ENCODE measurements at places on chromosomes 11 and 22.

DNA sequence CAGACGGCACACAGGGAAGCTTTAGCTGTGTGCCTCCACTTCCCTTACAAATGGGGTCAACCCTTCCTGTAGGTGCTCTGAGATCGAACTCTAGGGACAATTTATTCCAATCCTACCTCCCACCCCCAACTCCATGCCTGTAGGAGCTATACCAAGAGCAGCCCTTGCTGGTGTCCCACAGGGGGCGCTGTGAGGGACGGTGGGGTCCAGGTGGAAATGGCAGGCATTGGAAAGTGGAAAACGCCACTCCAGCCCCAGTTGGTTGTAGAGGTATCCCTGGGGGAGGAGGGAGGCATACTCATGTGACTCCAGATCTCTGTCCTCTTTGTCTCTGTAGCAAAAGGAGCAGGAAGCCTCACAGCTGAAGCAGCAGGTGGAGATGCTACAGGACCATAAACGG lies 161.3 kb downstream of the MYO18B start:
- DNase-seq = no peak

DNA sequence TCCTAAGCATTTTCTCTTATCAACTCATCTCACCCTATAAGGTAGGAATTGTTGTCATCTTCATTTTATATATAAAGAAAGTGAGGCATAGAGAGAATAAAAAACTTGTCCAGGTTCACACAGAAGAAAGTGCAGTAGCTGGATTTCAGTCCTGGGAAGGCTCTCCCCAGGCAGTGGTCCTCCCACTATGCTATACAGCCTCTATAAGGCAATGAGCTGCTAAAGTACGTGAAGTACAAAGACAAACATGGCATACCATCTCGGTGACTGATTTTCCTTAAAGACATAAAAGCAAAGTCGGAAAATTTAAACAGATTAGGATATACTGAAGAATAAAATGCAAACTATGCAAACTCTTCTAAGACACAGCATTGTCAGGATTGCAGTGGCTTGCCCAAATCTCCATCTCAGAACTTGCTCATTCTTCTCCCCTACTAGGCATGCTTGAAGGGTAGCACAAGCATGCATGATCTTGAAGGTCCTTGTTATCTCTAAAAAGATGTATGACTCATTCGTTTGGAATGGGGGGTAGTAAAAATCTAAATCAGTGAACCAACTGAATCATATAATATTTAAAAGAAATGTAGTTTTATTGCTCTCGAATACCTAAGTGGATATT lies 97.8 kb upstream of the CSNK2A3 start:
- DNase-seq = no peak

DNA sequence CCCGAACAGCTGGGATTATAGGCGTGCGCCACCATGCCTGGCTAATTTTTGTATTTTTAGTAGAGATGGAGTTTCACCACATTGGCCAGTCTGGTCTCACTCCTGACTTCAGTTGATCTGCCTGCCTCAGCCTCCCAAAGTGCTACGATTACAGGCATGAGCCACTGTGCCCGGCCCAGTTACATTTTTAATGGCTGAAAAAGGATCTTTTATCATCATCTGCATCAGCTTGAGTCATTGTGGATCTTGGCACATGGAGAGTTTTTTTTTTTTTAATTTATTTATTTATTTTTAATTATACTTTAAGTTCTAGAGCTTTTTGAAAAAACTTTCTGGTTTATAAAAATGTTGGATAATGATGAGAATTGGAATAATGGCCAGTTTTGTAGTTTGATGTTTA lies 8.6 kb downstream of the IGHMBP2 start:
- no peak for DNase-seq

DNA sequence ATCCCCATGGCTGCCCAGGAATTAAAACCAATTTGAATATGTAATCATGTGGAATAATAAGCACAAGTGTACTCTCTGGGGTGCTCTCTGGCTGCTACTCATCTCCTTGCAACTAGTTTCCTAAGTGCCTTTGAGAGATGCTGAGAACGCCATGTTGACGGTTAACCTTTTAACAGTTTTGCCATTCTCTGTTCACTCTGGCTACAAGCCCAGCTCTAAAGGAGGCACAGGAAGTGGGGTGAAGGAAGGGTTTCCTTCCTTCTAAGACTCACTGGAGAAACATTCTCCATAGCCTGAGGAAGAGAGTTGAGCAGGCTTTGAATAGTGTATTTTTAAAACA lies 122.0 kb upstream of the ZC3H12C start:
- DNase-seq = peak; percentile 21

- DNase-seq = no peak
These were observed 3.7 kb downstream of the SLC37A4 start for GRCh38 chr11:119026970-119027369.

DNA sequence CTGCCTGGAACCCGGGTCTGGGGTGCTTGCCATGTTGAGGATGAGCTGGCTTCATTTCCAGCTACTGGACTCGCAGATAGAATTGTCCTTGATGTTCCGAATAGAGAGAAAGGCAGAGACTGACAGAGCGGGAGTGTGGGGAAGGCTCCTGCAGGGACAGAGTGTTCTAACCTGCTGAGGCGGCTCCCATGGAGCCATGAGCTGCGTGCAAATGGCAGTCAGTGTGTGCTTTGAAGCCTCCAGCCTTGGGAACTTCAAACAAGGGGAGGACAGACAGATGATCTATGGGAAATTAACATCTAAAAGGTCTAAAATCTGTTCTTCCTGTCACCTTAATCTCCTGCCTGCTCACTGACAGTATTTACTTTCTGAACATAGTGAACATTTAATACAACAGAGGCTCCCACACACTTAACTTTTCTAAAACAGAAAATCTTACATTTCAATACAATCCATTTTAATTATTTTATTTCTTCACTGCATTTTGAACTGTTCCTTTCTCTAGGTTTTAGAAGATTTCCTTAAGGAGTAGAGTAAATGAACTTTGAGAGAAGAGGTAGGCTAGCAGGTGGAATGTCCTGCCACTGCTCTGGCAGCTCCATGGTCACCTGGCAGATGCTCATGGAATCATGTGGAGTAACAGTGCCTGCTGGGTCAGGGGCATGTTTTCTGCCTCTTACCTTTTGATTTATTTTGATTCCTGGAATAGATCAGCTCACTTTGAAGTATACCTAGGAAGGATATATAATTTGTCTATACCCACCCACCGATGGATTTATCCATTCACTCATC lies 481.7 kb downstream of the NTM start:
- no peak for DNase-seq

- no peak for DNase-seq
These were observed 967 bp upstream of the ARVCF start for GRCh38 chr22:20017622-20017958.

DNA sequence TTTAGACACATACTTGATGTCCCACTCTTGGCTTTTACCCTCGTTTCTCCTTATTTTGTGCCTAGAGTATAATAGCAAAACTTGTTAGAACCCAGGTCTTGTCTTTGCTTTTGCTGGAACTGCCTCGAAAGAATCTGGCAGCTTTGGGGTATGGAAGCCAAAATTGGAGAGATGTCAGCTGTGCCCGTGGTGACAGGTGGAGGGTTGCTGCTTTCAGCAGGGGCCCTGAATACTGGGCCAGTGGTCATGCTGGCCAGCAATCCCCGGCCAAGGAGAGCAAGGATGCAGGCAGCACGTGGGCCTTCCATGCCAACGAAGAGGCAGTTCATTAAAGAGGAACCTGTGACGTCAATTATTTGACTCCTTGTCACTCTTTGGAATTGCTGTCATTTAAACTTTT lies 181.1 kb downstream of the HIPK3 start:
- no peak for DNase-seq

GRCh38 chr11:21963013-21963412 lies 229.9 kb upstream of the ANO5 start:
- DNase-seq = no peak

DNA sequence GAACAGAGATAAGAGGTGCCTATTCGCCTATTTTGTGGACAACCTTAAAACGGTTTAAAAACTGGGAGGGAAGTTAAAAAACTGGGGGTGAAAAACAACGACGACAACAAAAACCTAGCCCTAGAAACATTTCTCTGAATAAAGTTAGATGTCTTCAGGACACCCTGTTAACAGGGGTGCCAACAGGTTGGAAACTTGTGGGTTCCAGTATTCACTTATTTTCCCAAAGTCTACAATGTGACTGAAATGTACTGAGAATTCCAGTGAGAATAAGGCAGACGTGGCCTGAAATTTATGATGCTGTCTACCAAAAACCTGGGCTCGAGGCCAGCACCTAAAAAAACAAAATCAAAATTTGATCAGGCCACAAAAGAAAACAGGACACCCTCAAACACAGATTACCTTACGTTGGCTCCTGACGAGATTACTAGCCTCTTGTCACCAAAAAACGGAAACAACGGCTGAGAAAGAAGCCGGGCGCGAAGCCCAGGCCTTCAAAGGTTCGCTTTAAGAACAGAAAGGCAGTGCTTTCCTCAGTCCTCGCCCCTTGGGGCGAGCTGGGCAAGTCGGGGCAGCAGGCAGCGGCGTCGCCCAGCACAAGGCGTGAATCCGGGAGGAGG lies 906 bp downstream of the CCDC90B start:
- no peak for DNase-seq

GRCh38 chr22:46139895-46140350 lies 10.4 kb upstream of the PPARA start:
- DNase-seq = no peak

- no peak for DNase-seq
These were observed 40.4 kb downstream of the KIAA1671 start for GRCh38 chr22:24992946-24993345.

DNA sequence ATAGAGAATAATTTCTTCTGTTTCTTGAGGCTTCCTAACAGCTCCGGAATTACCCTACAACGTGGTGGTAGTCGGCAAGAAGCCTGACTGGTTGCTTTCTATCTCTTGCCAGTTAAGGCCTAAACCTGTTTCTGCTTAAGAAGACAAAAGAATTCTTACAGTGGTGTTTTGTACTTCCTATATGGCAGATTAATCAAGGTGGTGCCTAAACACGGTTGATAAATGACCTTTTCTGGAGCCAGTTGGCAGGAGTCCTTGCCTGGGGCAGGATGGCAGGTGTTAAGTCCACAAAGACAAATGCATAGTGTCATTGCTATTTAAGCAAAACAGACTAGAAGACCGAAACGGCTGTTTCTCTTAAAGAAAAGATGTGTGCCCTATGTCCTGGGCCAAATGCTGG lies 9.9 kb downstream of the GVQW3 start:
- DNase-seq = no peak

GRCh38 chr11:100806296-100806695 lies 119.2 kb downstream of the ARHGAP42 start:
- no peak for DNase-seq

- peak; percentile 31 for DNase-seq
These were observed 55.2 kb downstream of the FLRT1 start for GRCh38 chr11:64090806-64091516.

- no peak for DNase-seq
These were observed 450 bp downstream of the ZBTB44 start for GRCh38 chr11:130314184-130314749.

- DNase-seq = no peak
These were observed 34.5 kb downstream of the IGSF9B start for GRCh38 chr11:133922078-133922870.

- DNase-seq = peak; percentile 22
These were observed 71.7 kb downstream of the RAB38 start for GRCh38 chr11:88103337-88104206.

DNA sequence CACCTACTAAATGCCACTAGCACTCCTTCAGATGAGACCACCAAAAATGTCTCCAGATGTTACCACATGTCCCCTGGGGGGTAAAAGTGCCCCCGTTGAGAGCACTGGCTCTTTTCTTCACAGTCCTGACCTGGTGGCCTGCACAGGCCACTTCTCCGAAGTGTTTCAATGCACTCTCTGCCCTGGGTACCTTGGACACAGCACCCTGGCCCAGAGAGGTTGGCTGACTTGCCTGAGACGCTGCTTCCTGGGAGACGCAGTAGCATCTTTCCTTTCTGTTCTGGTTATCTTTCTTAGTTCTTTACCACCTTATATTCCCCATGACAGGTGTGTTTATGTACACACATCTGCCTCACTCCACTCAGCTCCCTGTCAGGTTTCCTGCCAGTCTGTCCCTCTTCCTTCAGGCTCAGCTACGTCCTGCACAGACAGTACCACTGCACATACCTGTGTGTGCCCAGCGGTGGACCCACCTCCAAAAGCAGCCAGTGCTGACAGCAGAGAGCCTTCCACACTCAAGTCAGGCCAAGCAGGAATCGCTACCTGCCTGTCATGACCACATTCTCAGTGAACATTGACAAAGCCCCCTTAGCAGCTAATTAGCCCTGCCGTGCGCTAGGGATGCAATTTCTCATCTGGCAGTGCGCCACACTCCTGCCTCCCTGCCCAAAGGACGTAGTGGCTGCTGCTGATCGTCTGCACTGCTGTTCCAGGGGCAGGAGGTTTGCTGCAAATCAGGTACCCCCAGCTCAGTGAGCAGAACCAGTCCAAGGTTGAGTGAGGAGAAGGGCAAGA lies 39.0 kb downstream of the FAM83F start:
- peak; percentile 39 for DNase-seq

GRCh38 chr11:110011595-110011994 lies 81.6 kb upstream of the ZC3H12C start:
- no peak for DNase-seq

DNA sequence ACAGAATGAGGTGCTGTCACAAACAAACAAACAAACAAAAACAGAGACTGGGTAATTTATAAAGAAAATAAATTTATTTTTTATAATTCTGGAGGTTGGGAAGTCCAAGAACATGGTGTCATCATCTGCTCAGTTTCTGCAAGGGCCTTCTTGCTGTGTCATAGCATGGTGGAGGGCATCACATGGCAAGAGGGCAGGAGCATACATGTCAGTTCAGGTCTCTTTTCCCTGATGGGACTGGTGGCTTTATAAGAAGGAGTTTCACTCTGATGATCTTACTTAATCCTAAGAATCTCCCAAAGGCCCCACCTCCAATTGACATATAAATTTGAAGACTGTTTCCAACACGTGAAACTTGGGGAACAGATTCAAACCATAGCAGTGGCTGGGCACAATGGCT lies 135.7 kb downstream of the NECTIN1 start:
- no peak for DNase-seq
